ENCODE measurements at places on chromosomes 1 and 21. TPM values are rescaled to one million over a fixed set of nuclear protein-coding genes. Genes with fewer than 3 reads are reported as not detected.

The CD1B gene
- not detected for total RNA-seq

The F5 gene
- total RNA-seq, result not detected

The DMBX1 gene
- total RNA-seq, result not detected

The KIAA0040 gene
- under 0.01 TPM for total RNA-seq

The CD53 gene
- not detected for total RNA-seq

The ALDH9A1 gene
- 80.5 TPM for total RNA-seq

The CD247 gene
- not detected for total RNA-seq

The AMIGO1 gene
- 0.89 TPM for total RNA-seq

The SPSB1 gene
- 8.4 TPM for total RNA-seq

The LMX1A gene
- total RNA-seq, result not detected

The MAP10 gene
- 1.9 TPM for total RNA-seq

The KIF17 gene
- 1.8 TPM for total RNA-seq

The FH gene
- 128 TPM for total RNA-seq

The ACTN2 gene
- not detected for total RNA-seq

The SELP gene
- total RNA-seq, result not detected
